ENCODE measurements at places on chromosomes 2 and 18. TPM values are rescaled to one million over a fixed set of nuclear protein-coding genes. Genes with fewer than 3 reads are reported as not detected.

The POTEE gene
- not detected for total RNA-seq

The ZFP36L2 gene
- 32.1 TPM for total RNA-seq

The FER1L5 gene
- not detected for total RNA-seq

The CASP10 gene
- 6.9 TPM for total RNA-seq

The PHLPP1 gene
- total RNA-seq = 19.3 TPM

The KCNJ13 gene
- total RNA-seq = not detected

The DTNB gene
- 8.2 TPM for total RNA-seq

The IL1R1 gene
- total RNA-seq = 67.6 TPM
